Ammon's horn (tissue), 1 donor: ENCODE measurements at places on chromosomes 13 and 19.

DNA sequence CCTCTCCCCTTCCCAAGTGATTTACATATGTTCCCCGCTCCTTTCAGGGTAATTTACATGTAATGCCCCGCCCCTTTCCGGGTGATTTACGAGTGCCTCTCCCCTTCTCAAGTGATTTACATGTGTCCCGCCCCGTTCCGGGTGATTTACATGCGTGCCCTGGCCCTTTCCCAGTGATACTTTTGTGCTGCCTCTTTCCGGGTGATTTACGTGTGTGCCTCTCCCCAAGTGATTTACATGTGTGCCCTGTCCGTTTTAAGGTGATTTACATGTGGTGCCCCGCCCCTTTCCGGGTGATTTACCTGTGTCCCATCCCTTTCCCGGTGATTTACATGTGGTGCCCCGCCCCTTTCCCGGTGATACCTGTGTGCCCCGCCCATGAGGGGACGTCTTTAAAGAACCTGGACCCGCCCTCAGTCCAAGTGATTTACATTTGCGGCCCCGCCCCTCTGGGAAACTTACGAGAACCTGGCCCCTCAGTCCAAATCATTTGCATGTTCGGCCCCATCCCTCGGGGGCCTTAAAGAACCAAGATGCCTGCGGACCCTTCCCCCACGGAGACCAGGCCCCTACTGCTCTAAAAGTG is 559 bp upstream of the LENG9 start:
- peak; percentile 73 for DNase-seq

- DNase-seq: no peak
Observed at GRCh38 chr19:13356185-13356584, 150.1 kb downstream of the CACNA1A start.

DNA sequence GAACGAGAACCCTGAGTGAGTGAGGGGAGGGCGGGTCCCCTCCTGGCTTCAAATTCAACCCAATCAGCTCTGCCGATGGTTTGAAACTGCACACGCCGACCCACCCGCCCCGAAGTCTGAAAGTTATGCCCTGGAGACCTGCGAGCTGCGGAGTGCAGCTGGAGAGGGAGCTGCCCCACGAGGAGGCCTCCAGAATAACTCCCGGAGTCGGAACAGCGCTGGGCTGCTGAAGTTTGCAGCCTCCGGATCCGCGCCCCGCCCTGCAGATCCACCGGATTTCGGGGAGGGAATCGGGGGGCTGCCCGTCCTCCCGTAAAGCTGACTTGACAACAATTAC is 7.0 kb downstream of the POU4F1 start:
- DNase-seq: no peak

DNA sequence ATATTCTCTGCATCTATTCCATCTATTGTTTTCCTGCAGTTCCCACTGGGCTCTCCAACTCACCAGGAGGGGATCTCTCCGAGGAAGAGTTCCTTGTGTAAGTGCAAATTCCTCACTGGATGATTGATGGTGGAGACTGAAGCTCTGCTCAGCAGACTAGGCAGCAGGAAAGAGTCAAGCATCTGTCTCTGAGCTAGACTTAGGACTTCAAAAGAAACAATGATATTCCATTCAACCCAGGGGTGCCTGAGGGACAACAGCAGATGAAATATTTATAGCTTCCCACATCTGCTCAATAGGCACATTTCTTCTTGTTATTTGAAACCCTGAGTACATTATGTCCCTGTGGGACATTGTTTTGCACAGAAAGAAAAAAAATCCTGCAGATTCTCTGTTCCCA is at the start of the genes OR7A5 and OR7C1:
Gene OR7A5 (minus strand): TSS at position 175 of the 400 bp plus-strand sequence. CDS start 6,944 bp downstream, outside the sequence.
Gene OR7C1 (minus strand): TSS at position 175 of the 400 bp plus-strand sequence. CDS start 35,049 bp downstream, outside the sequence.
- DNase-seq: peak; percentile 31

DNA sequence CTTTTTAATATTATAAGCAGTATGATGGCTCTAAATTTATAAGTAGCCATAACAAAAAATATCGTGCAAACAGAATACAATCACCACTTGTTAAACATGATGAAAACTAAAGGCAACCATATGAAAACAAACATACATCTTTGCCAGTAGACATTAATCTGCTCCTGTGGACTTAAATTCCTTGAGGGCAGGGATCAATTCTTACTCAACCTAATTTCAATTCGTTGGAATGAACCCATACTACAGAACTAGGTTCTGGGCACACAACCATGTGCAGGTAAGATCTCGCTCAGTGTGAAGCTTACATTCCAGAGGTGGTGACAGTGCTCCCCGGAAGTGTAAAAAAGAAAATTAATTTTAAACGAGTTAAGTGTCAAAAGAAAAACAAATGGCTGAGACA is 13.4 kb downstream of the TBC1D4 start:
- DNase-seq: no peak

DNA sequence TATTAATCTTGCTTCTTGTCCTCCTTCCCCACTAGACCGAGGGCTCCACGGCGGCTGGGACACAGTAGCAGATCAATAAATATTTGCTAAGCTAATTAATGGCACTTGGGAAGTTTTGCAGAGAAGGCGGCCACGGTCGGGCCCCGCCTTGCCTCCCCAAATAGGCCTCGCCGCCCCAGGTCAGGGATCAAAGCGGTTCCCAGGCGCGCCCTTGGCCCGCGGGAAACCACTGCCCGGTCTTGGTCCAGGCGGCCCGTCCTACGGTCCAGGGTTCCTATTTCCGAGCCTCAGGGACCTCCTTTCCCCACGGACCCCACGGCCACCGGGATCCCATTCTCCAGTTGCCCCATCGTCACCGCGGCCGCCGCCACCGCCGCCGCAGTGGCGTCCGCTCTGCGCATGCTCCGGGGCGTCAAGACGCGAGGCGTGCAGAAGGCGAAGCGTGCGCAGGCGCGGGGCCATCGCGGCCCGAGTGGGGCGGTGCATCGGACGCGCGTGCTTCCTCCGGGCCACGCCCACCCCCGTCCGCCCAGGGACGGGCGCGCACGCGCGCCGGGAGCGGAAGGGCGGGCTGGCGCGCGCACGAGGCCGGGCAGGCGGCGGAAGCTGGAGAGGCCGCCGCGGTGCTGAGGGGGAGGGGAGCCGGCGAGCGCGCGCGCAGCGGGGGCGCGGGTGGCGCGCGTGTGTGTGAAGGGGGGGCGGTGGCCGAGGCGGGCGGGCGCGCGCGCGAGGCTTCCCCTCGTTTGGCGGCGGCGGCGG is at the start of gene SMARCA4:
Gene SMARCA4 (plus strand): TSS at position 717 of the 759 bp plus-strand sequence. CDS start 23,122 bp downstream, outside the sequence.
- peak; percentile 96 for DNase-seq

GRCh38 chr13:66425741-66426140 is 804.4 kb downstream of the PCDH9 start:
- no peak for DNase-seq

GRCh38 chr13:38902551-38902950 is 88.1 kb downstream of the STOML3 start:
- no peak for DNase-seq

GRCh38 chr19:43101950-43102349 is 19.4 kb upstream of the PSG2 start:
- no peak for DNase-seq

GRCh38 chr13:83085186-83085900 is 796.9 kb downstream of the SLITRK1 start:
- no peak for DNase-seq

- DNase-seq: no peak
Observed at GRCh38 chr13:49649963-49650312, 21.6 kb downstream of the ARL11 start.

GRCh38 chr19:48325265-48325910 is at the start of gene EMP3:
Gene EMP3, plus strand, starts transcription at chr19:48325552. Its CDS starts 1,293 bp downstream, at chr19:48326845.
- DNase-seq: peak; percentile 60

DNA sequence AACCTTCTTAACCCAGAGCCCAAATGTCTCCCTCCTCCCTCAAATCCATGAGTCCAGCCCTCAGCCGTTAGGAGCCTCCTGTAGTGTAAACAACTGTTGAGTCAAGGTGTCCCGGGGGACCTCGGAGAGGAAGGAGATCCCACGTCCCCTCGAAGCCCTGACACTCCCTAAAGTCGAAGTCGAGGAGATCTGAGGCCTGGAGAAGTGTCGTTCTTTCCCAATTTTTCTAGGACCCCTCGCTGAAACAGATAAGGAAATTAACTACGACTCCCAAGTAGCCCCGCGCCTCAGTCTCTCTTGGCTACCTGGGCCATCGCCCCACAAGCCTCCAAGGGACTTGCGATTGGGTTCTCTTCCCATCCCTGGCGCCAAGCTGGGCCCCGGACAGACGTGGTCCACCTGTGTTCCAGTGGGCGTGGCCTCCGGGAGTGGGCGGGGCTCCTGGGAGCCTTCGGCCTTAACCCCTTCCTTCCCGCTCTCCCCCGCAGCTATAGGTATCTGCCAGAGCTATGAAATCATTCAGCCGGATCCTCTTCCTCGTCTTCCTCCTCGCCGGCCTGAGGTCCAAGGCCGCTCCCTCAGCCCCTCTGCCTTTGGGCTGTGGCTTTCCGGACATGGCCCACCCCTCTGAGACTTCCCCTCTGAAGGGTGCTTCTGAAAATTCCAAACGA is 869 bp downstream of the GFY start:
- DNase-seq: no peak

DNA sequence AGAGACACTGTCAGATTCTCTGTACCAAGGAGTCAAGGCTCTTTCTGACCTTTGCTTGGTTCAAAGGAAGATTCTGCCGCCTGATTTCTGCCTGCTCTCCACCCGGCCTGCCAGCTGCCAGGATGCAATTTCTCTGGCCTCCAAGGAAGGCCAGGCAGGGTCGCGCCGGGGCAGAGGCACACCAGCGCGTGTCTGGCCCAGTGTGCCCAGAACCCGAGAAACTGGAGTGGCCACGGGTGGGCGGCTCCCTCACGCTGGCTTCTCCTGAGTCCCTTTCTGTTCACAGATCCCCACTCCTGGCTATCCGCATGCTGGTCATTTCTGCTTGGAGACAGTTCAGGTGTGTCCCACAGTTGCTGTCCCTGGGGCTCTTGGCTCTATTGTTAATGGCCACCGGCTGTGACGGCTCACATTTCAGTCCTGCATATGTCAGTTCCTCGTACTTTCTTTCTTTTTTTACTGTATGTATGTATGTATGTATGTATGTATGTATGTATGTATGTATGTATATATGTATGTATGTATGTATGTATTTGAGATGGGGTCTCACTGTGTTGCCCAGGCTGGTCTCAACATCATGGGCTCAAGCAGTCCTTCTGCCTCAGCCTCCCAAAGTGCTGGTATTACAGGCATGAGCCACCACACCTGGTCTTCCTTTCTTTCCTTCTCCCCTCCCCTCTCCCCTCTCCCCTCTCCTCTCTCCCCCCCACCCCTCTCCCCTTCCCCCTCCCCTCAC is 16.9 kb downstream of the TMPRSS9 start:
- no peak for DNase-seq

- DNase-seq: peak; percentile 20
Observed at GRCh38 chr19:1066748-1067340, at the start of gene ARHGAP45. Gene ARHGAP45, plus strand, starts transcription at chr19:1067167. Its CDS starts 239 bp downstream, at chr19:1067406.

DNA sequence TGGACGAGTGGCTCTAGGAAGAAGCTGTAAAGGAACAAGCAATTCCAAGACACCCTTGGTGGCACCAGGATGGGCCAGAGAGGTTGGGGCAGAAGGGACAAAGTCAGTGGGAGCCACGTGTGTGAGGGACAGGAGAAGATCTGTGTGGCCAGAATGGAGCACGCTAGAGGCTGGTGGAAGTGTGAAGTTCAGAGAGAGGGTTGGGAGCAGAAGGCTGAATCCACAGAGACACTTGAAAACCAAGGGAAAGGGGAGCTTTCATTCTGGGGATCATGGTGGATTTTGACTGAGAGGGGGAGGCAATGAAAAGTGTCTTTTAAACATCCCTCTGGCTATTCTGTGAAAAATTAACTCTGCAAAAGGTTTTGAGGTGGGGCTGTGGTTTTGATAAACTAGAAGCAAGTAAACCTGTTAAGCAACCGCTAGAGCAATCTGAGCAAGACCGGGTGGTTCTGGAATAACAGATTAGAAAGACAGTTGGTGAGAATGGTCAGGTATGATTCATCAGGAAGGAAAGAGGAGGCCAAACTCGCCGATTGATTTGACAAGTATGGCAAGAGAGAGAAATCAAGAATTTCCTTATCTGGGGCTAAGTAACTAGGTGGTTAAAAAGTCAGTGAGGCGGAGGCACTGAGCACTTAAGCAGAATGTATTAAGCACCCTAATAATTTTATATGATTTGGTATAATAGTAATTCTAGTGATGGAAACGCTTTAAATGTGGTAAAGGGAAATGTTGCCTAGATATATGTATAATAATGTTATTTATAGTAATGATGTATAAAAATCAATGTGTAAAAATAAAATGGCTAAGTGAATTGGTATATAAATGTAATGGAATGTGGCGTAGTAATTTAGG is 140.0 kb downstream of the MYO16 start:
- no peak for DNase-seq

DNA sequence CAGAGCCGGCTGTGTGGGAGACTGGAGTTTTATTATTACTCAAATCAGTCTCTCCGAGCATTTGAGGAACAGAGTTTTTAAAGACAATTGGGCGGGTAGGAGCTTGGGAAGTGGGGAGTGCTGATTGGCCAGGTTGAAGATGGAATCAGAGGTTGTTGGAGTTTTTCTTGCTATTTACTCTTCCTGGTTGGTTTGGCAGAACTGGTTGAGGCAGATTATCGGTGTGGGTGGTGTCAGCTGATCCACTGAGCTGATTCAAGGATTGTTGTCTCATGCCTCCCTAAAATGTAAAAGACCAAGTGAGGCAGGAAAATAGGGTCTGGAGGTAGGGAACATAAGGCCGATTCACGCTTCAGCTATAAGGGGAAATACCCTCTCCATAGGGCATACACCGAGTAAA is 1.3 kb upstream of the TDRD12 start:
- peak; percentile 31 for DNase-seq

DNA sequence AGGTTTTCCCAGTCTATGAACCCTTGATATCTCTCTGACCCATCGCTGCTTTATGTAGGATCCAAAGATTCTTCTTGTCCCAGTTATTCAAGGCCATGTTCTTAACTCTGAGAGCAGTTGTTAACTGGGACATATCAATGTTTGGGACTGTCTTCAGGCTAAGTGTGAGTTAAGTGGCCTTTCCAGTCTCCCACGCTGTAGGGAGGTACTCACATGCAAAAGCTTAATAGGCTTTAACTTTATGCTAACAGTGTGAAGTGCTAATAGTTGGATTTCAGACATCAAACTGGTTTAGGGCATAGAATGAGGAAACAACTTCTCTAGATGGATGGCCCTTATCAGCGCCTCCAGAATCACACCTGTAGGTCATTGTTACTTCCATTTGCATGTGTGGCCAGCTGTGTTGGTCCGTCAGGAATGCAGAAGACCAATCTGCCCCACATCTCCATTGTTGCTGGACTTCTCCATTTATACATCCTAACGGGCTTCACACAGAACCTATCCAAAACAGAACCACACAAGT is 104.7 kb upstream of the MBNL2 start:
- no peak for DNase-seq

DNA sequence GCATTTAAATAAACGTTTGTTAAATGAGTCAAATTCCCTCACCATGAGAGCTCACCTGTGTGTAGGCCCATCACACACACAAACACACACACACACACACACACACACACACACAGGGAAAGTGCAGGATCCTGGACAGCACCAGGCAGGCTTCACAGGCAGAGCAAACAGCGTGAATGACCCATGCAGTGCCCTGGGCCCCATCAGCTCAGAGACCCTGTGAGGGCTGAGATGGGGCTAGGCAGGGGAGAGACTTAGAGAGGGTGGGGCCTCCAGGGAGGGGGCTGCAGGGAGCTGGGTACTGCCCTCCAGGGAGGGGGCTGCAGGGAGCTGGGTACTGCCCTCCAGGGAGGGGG is 8.5 kb upstream of the CEACAM5 start:
- DNase-seq: no peak

- no peak for DNase-seq
Observed at GRCh38 chr19:48934837-48935236, 1.3 kb downstream of the DHDH start.
